ENCODE measurements at places on chromosomes 4 and X.

GRCh38 chrX:150092549-150092948, 154.3 kb upstream of the EOLA2 start:
- no peak for DNase-seq

GRCh38 chr4:122762966-122763716, 30.6 kb downstream of the BBS12 start:
- no peak for DNase-seq

- no peak for DNase-seq
Observed at GRCh38 chr4:168538632-168539031, 41.8 kb downstream of the PALLD start.

DNA sequence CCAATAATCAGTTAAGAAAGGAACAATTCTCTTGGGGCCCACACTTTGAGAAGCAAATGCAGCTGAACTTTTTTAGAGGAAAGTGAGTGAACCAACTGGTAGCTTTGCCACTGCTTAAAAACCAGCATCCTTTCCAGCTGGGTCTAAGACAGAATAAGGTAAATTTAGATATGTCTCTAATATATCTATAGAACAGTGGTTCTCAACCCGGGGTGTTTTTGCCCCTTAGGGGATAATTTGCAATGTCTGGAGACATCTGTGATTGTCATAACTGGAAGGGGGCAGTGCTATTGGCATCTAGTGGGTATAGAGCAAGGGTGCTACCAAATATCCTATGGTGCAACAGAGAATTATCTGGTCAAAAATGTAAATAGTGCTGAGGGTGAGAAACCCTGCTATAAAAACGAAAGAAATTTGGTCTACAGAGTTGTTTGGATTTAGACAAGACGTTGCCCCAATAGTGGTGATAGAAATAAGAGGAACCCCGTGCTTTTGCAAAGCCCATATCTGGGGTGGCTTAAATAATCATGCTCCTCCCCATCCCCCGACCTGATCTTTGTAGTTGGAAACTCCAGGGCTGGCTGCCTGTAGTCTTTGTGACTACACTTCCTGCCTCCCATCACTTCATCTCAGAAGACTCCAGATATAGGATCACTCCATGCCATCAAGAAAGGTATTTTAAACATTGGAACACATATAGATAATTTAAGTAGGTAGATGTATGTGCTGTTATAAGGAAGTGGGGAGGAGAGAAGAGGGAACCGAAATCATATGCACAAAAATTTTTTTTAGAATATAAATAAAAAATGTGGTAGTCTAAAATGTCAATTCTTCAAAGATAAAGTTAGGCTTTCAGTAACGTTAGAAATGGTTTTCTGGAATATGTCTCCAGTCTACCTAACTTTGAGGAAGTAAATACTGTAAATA, at the start of gene TLR7:
TSS of gene TLR7 (plus strand) at position 622 of the 927 bp plus-strand sequence. CDS start 507 bp downstream, outside the sequence.
- DNase-seq: no peak
